ENCODE measurements at places on chromosomes 5 and 9. TPM values are rescaled to one million over a fixed set of nuclear protein-coding genes. Genes with fewer than 3 reads are reported as not detected.

DNA sequence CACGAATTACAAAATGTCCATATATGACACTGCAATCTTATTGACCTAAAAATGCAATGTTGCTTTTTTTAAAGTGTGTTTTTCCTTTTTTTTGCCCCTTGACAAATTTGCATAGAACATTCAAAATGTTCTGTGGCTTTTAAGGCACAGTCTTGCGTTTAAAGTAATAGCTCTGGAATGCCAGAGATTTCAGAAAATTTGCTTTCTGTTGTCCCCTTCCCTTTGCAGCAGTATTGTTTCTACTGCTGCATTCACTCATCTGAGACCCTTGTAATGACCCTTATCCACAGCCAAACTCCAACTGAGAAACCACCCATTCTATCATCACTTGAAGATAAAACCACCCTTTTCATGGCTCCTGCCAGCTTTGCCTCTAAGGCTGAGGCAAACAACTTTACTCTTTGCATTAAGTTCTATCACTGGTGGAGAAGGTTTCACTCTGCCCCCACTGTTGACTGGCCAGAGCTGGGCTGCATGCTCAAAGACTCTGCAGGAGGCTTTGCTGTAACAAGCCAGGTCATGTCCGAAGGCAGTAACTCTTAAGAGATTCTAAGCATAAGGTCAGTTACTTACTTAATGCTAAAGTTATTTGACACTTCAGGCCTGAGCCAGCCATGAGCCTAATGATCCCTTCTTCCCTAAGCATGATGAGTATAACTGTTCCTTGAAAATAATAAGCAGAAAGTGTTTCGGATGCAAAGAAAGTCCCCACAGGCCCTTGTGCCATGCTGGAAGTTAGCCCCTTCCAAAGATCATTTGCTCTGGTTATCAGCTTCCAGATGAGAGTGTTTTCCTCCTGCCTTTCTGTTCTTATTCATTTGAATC is 101.9 kb downstream of the CD180 start:
- peak; percentile 33 for DNase-seq

- peak; percentile 60 for DNase-seq
Observed at GRCh38 chr9:108775901-108776306, 79.9 kb downstream of the ACTL7B start.

- DNase-seq: no peak
Observed at GRCh38 chr5:23303435-23303834, 204.0 kb upstream of the PRDM9 start.

GRCh38 chr9:38057416-38058195 is 11.4 kb downstream of the SHB start:
- no peak for DNase-seq

GRCh38 chr9:21830589-21830988 is 28.2 kb downstream of the MTAP start:
- DNase-seq: no peak

DNA sequence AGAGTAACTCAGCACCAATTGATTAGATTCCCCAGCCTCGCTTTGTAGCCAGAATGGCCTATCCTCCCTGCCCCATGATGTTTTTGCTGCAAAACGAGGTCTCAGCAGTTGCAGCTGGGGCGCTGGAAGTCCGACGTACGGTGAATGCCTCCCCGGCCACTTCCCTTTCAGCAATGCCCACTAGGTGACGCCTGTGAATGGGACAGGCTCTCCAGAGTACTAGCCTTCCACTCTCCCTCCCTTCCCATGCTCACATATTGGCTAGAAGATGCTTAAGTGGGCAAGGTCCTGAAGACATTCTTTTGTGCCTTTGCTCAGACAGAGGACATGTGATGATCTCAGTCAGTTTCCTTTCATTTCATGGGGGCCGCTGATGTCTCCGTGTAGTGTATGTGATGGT is 50.8 kb downstream of the DMRT2 start:
- peak; percentile 72 for DNase-seq

- DNase-seq: no peak
Observed at GRCh38 chr9:77712533-77713130, 64.5 kb upstream of the GNA14 start.

- peak; percentile 58 for DNase-seq
Observed at GRCh38 chr9:83623679-83624076, 735 bp downstream of the IDNK start.

DNA sequence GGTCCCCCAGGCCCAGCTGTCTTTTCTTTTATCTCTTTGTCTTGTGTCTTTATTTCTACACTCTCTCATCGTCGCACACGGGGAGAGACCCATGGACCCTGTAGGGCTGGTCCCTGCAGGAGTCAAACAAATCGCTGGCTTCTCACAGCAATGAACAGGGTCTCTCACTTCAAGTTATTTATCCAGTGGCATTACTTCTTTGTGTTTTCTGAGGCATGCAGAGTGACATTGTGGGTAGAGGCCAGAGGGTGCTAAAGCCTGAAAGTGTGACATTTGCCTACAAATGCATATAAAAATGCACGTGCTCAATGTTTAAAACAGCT is 127.6 kb downstream of the ST8SIA4 start:
- no peak for DNase-seq

DNA sequence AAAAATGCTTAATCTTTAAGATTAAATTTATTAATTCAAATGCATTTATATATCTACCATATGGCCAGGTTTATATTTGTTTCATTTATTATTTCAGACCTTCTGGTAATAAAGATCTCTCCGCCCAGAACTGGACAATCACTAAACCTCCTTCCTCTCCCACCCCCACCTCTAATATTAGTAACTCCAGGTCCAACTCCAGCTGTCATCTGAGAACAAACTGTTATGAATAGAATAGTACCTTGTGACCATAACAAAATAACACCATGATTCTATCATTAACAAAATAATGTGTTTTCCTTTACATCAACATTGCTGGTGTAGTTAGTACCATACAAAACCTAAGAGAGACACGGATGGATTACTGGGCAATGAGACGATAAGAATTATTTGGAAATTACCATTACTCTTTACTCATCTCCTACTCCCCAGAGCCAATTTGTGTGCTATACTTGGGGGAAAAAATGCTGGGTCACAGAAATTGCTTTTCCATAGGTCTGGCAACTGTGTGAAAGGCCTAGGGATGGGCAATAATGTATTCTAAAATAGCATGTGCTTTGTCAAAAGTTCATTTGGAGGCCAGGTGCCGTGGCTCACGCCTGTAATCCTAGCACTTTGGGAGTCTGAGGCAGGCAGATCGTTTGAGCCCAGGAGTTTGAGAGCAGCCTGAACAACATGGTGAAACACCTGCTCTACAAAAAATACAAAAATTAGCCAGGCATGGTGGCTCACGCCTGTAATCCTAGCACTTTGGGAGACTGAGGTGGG is 186.1 kb downstream of the ENC1 start:
- no peak for DNase-seq

DNA sequence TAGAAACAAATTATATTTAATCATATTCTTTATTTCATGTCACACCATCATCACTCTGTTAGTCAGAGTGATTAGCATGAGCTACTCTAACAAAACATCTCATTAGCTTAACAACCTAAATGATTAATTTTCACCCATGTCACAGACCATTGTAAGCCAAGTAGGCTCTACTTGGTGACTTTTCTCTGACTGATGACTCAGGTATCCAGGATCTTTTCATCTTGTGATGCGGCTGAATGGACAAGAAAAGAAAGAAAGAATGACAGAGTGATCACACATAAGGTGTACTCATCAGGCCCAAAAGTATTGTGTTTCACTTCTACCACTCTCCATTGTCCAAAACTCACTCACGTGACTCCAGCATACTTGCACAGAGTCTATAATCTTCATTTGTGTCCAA is 299.3 kb downstream of the ANXA1 start:
- no peak for DNase-seq

DNA sequence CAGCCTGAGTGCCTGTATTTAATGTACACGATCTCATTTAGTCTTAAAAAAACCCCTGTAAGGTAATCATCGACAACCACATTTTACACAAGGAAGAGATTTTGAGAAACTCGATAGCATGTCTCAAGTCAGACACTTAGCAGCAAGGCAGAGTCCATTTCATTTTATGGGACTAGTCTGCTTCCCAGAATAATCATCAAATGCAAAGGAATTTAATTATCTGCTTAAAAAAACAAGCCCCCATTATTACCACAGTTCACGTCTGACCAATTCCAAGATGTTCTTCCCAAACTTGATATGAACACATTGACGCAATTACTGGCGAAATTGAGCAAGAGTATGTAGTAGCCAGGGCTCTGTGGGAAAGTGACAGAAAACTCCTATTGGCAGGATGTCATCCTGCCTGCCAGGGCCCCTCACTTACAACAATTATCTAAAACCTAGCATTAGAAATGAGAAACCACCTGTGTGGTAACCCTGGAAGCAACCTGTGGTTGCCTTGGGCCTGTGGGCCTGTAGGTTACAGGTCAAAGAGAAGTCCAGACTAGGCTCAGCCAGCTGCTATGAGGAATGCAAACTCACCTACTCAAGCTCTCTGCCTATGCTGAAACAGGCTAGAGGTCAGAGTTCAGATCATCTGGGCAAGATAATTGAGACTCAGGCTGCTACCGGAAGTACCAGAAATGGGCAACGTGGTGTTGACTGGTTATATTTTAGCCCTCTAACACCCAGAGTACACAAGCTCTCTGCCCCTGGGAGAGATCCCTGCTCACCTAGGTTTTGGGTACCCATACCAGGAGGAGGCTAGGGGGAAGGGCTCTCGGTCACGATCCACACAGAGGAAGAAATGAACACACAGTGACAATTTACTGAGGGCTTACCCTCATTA is 1.6 kb downstream of the B4GALT1 start:
- peak; percentile 61 for DNase-seq

- no peak for DNase-seq
Observed at GRCh38 chr5:150624334-150625163, 15.9 kb upstream of the SYNPO start.

Gene PTGES
- polyA plus RNA-seq: 15.3 TPM

Gene PITX1
- polyA plus RNA-seq: 31.6 TPM

Gene CHSY3
- polyA plus RNA-seq: 0.15 TPM

Gene IFNA21
- not detected for polyA plus RNA-seq

Gene TAS2R1
- not detected for polyA plus RNA-seq

Measured in stomach (tissue), 19 donors.